ENCODE measurements at places on chromosomes 7 and 10.
A peak's percentile ranks its signal among the peaks of the same experiment; 100 is the strongest.

- no peak for DNase-seq
Observed at GRCh38 chr7:92831716-92832533, 4.4 kb downstream of the CDK6 start.

- no peak for DNase-seq
Observed at GRCh38 chr7:117023325-117023854, 70.1 kb downstream of the ST7 start.

DNA sequence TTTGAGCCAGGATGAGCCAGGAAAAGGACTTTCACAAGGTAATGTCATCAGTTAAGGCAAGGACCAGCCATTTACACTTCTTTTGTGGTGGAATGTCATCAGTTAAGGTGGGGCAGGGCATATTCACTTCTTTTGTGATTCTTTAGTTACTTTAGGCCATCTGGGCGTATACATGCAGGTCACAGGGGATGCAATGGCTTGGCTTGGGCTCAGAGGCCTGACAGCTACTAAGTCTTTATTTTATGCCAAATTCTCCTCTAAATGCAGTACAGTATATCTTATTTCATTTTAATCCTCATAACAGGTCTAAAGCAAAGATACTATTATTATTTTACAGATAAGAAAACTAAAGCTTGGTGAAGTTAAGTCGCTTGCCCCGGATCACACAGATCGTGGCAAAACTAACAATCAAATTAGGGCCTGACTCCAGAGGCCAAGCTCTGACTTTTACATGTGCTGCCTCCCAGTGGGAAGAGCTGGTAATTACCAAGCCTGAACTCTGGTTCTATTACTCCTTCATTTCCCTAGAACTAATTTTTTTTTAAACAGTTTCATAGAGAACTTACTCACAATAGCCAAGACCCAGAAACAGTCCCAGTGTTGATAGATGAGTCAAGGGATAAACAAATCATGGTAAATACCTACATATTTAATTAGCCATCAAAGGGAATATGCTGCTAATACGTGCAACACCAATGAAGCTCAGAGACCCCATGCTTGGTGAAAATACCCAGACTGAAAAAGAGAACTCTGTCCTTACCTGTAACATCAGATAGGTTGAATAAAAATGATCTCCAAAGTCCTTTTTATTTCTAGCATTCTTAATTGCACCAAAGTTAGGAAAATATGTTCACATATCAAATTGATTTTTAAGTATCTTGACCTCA is 35.4 kb downstream of the C7orf25 start:
- DNase-seq, result no peak

GRCh38 chr10:24901686-24902399 is 50.6 kb downstream of the PRTFDC1 start:
- no peak for DNase-seq

DNA sequence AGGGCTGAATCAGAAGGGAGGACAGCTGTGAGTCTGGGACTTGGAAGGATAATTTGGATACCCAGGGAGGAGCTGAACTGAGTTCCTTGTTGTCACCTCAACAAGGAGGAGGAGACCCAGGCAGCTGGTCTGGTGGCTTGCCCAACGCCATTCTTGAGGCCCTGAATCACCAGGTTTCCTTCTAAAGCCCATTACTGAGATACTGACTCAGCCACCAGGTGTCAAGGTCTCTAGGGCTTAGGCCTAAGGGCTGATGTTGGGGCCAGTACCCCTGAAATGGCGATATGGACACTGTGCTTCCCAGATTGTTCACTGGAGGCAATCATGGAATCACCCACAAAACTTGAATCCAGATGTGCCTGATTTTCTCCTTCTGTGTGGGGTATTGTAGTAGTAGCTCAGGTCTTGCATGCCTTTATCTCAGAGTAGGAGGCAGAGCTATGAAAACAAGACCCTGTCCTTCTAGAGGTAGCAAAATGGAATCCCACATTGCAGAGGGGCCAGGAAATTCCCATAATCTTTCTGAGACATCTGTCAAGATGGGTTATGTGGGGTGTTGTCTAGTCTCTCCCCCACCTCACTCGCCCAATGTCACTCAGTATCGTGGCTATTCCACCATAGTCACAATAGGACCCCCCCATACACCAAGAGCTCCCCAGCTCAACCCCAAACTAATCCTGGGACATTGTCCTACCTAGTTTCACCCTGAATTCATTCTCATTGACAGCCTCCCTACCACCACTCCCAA is 1.8 kb upstream of the ATG9B start:
- DNase-seq, result no peak

GRCh38 chr10:43627942-43628341 is 20.7 kb downstream of the ZNF32 start:
- no peak for DNase-seq

- DNase-seq, result no peak
Observed at GRCh38 chr10:22581461-22581860, 132.9 kb downstream of the PIP4K2A start.

DNA sequence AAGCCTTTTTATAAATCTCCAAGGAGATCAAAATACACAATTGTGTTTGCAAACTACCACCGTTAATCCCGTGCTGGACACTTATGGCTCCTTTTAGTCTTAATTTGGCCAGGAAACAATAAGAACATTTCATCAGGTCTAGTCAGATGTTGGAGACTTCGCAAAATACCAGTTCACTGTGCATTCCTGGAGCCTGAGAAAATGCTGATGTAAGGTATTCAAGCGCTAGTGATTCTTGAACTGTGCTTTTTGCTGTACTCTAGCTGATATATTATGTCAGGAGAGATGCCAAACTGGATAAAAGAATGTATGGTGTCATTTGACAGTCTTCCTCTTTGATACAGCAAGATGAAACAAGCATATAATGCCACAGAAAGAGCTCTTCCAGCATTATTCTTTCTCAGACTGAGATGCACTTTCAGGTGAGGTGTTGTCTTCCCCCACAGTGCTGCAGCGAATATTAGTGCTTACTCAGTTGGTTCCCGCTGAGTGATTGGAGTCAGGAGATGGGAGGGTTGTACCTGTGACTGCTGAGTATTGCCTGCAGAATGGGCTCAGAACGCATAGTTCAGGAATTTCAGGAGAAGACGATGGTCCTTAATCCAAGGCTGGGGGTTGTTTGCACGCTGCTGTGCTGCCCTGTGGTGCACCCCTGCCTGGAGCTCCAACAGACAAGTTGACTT is 59.2 kb downstream of the OGDH start:
- DNase-seq, result no peak

GRCh38 chr10:85446827-85447226 is 919.8 kb downstream of the GRID1 start:
- no peak for DNase-seq

- DNase-seq, result no peak
Observed at GRCh38 chr10:45495438-45496152, 121.6 kb downstream of the ALOX5 start.

DNA sequence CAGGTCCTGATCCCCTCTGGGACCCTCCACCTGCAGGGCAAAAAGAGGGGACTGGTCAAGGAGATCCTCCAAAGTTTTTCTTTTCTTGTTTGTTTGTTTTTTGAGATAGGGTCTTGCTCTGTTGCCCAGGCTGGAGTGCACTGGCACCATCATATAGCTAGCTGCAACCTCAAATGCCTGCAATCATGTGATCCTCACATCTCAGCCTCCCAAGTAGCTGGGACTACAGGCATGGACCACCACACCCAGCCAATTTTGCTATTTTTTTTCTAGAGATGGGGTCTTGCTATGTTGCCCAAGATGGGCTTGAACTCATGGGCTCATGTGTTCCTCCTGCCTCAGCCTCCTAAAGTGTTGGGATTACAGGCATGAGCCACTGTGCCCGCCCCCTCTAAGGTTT is 41.0 kb downstream of the EPHB4 start:
- no peak for DNase-seq

DNA sequence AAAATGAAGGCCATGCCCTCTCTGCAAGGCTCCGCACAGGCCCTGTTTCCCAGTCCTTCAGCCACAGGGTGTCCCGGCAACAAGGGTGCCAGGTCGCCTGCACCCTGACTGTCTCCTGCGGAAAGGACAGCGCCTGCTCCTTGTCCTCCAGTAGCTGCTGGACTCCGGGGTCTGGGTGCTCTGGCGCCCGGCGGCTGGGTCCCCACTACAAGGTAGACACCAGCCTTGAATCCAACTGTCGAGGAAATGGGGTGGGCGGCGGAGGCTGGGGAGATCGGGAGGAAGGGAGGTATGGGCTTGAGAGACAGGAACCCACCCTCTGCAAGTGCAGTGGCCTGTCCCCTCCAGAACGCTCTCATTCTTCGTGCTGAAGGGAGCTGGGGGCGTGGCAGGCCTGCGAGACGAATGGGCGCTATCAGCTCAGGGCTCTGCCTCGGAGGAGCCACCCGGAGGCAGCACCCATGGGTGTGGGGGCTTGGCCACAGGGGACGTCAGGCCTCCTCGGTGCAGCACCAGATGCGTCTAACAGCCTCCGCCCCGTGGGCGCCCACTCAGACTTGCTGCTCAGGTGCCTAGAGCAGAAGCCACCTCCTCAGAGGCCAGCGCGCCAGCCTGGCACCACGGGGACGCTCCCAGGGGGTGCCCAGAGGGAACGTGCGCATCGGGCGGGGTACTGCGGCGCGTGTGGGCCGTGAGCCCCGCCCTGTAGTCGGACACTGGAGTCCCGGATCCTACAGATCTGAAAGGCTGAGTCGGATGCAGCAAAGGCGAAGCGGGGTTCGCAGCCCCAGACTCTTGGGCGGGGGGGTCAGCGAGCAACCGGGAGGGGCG is 15.6 kb downstream of the ADAM8 start:
- peak; percentile 63 for DNase-seq

GRCh38 chr10:30056767-30057355 is 2.5 kb downstream of the JCAD start:
- DNase-seq, result no peak

DNA sequence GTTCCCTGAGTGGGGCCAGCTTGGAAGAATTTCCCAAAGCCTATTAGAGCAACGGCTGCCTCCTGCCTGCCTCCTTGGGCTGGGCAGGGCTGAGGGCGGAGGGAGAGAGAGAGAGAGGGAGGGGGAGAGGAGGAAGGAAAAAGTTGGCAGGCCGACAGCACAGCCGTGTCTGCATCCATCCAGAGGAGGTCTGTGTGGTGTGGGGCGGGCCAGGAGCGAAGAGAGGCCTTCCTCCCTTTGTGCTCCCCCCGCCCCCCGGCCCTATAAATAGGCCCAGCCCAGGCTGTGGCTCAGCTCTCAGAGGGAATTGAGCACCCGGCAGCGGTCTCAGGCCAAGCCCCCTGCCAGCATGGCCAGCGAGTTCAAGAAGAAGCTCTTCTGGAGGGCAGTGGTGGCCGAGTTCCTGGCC is at the start of gene AQP1:
AQP1 (plus strand) TSS at position 293 of the 409 bp plus-strand sequence; CDS start at position 350, 57 bp downstream.
- no peak for DNase-seq

- DNase-seq, result no peak
Observed at GRCh38 chr7:78130446-78131215, 332.1 kb downstream of the PHTF2 start.

DNA sequence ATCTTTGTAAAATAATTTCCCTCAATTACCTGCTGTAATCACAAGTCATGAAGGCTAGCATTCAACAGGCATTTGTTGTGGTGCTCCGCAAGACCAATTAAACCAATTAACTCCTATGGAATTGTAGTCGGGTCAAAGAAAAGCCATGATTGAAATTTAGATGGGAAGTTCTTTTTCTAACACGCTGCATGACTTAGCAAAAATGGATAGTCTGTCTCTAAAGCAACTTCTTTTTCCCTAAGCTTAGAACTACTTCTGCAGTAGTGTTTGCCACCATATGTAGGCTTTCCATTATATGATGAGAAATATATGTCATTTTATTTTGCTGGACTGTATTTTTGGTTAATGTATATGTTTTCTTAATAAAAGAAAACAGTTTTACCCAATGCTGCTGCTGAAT is 119.1 kb downstream of the TSPAN12 start:
- no peak for DNase-seq

GRCh38 chr7:36272211-36272566 is 117.5 kb upstream of the ANLN start:
- DNase-seq, result no peak

DNA sequence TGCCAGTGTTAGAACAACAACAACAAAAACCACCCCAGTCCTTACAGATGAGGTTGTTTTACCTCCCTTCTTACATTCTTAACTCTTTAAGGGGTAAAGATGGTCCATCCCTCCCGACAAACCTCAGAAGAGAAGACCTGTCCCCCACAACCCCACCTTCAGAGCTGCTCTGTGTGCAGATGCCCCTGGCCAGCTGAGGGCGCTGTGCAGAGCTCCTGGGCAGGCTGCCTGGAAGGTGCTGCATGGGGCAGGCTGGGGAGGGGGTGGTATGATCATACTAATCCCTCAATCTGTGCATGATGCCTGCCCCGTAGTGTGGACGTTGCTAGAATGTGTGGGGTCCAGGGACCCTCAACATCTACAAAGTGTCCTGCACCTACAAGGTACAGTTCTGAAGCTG is 387.1 kb downstream of the INHBA start:
- no peak for DNase-seq

DNA sequence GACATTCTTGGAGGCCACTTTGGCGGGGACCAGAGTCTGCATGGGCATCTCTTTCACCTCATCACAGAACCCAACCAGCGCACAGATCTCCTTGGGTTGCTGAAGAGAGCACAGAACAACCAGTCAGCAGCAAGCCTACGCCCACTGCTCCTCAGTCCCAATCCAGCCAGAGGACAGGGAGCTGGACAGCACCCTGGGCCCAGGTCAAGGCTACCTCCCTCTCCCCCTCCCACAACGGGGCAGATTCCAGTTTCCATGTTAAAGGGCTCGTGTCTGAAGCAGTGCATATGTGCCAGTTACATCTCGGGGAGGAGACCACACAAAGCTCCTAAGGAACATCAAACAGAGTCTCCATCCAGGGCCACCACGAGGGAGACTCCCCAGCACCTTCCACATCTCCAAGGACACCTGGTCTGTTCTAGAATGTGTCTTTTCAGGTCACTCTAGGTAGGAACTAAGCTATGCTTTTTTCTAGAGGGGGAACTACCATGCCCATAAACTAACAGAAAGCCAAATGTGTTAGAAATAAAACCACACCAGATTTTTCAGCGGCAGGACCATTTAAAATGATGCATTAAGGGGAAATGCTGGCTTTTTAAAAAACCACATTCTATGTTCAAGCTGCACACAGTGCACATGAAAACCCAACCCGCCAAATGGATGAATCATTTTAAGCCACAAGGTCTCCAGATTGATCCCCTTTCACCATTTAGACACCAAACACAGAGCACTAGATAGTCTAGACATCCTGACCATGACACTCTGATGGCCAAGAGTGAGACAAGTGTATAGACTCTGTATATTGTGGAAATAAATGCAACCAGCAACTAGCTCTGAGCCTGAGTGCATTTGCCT is 28.9 kb downstream of the PSAP start:
- no peak for DNase-seq

GRCh38 chr7:131544449-131545301 is 11.8 kb downstream of the PODXL start:
- no peak for DNase-seq

Data from T-helper 2 cell (primary cell).